ENCODE measurements at places on chromosomes 7 and 10. TPM values are rescaled to one million over a fixed set of nuclear protein-coding genes. Genes with fewer than 3 reads are reported as not detected.
A peak's percentile ranks its signal among the peaks of the same experiment; 100 is the strongest.

Gene CHST15
- total RNA-seq: 12.5 TPM

Gene CRPPA
- total RNA-seq: 12.3 TPM

GRCh38 chr10:74813381-74814259 is 12.8 kb upstream of the KAT6B start:
- DNase-seq: no peak

DNA sequence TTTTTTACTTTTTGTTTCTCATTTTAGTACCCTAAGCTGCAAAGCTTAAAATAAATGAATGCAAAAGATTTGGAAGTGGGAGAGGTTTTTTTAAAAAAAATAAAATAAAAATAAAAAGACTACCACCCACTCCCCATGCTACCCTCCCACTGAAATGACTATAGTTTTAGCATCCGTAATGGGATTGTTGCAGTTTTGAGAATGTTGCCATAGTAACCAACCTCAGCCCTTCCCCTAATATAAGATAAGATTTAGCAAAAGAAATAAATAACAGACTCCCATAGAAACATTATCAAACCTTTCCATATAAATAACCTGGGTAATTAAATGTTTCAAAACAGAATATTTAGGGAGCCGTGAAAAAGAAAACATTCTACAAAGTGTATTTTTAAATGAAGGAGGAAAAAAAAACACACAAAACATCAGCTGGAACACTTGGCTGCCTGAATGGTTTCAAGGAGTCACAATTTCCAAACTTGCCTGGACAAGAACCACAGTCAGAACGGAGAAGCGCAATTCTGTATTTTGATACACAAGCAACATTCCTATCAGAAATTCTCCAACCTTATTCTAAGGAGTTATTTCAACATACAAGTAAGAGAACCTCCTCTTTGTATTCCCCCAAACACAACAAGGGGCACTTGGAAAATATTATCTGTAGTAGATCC is 57.4 kb downstream of the DGKI start:
- DNase-seq: no peak

DNA sequence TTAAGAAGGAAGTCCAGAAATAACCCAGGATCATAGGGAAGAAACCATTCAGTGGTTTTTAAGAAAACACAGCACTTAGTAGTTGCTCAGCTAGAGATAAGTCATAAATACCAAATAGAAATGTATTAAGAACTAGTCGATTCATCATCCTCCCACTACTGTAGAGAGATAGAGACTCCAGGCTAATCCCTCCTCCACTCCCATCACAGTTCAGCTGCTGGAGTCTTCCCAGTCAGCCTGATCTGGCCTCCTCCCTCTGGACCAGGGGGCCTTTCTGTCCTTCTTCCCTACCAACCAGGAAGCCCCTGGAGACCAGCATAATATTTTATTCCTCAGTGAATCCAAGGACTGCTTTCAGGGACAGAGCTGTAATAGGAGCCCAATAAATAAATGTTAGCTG is 294.1 kb upstream of the YAE1 start:
- DNase-seq: no peak

GRCh38 chr7:73734619-73735527 is 3.7 kb downstream of the ABHD11 start:
- DNase-seq: peak; percentile 60

DNA sequence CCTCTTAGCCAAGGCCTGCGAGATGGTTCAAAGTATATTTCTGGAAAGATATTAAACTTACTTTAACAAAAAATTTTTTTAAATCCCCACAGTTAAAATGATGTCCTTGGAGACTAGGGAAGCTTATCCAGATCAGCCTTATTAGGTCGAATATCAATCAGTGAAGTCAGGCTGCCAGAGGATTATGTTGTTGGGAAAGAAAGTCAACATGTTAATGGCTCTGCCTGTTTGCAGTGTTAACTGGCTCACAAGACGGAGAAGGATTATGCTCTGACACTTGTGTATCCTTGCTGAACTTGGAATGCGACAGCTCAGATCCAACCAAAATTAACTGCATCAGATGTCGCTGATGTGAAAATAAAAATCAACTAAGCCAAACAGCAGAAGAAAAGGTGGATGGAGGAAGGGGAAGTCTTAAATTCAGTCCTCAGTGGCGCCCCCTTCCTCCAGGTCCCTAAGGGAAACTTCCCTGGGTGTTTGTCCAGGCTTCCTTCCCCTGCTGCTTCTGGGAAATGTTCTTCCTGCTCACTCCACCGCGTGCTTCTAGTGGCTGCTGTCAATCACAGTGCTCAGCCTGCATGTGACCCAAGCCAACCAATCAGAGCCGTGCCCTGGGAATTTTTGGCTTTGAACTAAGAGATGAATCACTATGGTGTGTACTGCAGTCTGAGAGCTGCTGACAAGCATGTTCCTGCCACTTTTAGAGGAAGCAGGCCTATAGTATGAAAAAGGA is 690.4 kb upstream of the NRP1 start:
- peak; percentile 22 for DNase-seq
